Esophagus squamous epithelium (tissue), 5 donors: ENCODE measurements at places on chromosomes 11 and 22.

DNA sequence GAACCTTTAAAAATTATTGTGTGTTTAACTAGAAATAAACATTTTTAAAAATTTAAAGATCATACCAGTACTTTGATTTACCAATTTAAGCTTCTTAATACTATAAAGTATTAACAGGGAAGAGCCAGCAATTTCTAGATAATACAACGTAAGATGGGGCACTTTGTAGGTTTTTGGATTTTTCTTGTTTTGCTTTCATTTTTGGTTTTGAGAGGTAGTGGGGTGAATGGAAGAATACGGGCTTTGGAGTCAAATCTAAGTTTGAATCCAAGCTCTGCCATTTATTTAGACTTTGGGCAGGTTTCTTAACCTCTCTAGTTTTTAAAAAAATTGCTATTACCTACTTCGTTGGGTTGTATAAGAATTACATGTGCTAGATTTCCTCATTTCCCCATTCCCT, 44.9 kb downstream of the CSTPP1 start:
- no peak for DNase-seq

GRCh38 chr11:111585371-111585770, 16.9 kb upstream of the SIK2 start:
- DNase-seq: no peak

DNA sequence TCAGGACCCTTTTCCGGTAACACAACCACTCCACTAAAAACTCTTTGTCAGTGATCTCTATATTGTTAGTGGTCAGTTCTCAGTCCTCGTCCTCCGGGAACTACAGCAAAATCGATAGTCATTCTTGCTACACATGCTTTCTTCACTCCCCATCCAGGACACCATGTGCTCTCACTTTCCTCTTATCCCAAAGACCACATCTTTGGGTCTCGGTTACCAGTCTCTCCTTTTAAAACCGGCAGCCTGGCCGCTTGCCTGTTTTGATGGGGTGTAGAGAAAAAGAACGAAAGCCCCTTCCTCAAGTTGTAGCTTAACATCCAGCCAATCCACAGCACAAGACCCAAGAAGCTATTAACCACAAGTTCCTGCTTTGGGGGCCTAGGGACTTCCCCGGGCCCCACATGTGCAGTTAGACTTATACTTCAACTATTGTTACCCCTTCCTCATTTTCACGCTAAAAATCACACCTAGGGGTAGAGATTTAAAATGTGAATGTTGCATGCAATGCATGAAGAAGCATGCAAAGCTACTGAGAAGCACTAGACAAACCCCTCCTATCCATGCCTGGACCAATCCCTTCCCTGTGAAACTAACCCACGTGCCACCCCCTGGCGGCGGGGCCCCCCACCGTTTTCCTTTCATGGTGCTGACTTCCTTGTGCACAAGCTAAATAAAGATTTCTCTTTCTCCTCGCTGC, 1.5 kb upstream of the TOLLIP start:
- DNase-seq: no peak

DNA sequence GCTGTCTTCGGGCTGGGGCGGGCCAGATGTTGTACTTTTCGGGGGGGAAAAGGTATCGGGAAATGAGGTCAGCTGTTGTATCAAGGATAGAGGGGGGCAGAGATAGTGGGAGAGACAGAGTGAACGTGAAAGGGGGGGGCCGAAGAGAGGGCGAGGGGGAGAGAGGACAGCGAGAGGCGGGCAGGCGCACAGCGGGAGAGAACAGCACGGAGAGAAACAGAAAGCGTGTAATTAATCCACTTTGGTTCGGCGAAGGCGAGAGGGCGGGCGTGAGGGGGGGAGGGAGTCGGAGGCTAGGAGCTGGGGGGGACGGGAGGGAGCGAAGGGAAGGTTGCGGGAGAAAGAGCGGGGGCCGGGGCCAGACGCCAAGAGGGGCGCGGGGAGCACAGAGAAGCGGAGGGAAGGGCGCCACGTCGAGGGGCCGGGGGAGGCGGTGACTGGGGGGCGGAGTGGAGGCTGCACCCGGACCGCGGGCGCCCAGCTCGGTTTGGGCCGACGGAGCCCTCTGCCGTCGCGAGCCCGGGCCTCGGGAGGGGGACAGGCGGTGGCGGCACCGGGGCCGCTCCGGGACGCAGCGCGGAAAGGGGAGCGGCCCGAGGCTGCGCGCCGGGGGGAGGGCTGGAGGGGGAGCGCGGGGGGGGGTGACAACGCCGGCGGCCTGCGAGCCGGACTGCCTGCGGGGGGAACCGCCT, 612 bp downstream of the IGF2 start:
- no peak for DNase-seq

DNA sequence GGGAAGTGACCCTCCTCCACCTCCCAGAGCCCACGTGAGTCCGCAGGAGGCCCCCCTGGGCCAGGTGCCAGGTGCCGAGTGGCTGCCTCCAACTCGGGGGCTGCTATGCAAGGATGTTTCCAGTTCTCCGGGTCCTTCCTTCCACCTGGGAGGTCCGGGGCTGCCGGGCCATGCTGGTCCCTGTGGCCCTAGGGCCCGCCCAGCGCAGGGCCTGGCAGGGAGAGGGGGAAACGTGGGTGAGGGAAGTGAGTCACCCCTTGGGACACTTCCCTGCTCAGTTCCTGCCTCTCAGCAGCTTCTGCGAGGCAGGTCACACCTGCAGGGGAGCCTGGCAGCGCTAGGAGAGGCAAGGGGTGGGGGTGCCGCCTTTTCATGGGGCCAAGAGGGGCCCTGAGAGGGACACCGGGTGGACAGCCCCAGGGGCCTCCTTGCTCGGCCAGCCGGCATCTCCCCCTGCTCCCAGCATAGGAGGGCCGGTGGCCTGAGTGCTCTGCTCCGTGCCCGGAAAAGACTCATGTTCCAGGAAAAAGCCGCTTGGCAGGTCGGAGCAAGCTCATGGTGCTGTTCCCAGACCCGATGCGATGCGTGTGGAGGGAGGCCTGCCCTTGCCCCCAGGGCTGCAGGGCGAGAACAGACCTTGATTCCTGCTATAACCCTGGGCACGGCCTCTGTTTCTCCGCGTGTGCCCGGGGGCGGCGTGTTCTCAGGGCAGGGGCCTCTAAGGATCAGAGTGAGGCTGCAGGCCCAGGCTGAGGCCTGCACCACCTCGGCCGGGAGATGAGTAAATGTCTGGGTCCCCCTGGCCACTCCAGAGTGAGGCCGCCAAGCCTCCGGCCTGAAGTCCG, 30.3 kb upstream of the WNT7B start:
- DNase-seq: no peak

DNA sequence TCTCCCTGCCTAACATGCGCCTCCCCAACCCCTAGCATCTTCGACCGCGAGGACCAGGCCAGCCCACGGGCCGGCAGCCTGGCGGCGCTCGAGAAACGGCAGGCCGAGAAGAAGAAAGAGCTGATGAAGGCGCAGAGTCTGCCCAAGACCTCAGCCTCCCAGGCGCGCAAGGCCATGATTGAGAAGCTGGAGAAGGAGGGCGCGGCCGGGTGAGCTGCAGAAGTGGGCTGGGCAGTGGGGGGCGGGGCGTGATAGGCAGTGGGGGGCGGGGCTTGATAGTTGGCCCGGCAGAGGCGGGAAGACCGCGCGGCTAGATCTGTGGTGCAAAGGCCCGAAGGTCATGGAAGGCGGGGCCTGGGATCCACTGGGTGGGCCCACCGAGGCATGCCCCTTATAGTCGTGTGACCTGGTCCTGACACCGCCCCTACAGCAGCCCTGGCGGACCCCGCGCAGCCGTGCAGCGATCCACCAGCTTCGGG, 8.7 kb downstream of the SELENOM start:
- DNase-seq: no peak

DNA sequence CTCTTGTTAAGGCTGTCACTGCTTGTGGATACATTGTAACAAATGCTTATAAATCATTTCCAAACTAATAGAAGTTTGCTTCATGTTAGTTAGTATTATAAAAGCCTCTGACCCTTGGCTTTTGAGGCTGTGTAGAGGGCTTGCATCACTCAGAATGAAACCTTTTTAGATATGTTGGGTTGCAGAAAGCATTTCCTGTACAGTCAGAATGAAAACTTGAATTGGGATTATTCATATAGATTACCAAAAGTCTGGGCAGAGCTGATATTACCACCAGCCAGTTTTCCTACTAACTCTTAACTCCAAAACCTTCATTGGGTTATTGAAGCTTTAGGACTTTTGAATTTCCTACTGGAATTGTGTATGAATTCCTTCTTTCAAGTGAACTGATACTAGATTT, 12.0 kb downstream of the KMT2A start:
- no peak for DNase-seq

DNA sequence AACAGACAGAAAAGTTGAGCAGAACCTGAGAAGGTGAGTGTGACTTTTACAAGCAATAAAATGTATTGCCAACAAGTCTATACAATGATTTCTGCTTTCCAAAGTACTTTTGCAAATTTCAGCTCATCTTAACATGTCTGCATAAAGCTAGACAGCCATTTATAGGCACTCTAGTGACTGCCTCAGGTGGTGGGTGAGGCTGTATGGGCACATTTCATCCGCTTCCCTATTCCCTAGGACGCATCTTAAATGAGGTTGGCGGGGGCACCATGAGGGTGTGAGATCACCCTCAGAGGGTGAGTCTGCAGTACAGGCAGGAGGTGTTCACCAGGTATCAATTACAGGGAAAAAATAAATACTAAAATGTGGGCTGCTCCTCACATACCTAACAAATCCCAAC, 110.1 kb downstream of the ETS1 start:
- no peak for DNase-seq

DNA sequence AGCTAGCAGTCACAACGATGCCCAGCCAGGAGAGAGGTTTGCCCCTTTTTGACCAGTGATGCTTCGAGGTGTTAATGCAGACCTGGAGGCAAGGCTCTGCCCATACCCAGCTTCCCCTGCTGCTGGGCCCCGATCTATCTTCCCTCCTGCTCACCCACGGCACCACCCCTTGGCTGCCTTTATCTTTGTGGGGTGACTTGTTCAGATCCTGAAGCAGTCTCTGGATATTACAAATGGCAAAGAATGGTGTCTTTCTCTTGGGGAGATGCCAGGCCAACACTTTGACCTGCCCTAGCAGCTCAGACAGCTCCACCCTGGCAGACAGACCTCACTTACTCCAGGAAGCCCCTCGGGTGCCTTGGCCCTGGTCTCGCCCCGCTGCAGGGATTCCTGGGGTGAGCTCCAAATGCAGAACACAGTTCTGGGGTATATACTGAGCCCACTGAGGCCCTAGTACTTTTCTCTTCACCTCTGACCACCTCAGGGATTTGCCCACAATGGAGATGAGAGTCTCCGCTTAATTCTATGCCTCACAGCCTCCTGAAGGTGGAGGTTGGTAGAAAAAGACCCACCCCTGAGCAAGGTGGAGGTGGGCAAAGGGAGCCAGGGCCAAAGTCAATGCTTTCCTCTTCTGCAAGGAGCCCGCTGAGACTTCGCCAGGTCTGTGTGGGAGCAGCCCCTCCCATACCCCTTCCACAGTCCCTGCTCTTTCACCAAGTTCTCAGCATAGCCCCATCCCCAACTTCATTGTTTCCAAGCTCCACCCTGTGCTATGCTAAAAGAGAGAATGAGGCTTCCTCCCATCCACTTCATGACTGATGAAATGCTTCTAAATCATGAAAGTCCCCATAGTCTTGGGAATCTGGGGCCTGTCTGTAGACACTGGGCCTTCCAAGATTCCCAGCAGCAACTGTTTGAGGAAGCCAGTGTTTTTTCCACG, 11.1 kb upstream of the ST3GAL4 start:
- no peak for DNase-seq

GRCh38 chr11:78050964-78051831, 12.5 kb upstream of the THRSP start:
- no peak for DNase-seq

DNA sequence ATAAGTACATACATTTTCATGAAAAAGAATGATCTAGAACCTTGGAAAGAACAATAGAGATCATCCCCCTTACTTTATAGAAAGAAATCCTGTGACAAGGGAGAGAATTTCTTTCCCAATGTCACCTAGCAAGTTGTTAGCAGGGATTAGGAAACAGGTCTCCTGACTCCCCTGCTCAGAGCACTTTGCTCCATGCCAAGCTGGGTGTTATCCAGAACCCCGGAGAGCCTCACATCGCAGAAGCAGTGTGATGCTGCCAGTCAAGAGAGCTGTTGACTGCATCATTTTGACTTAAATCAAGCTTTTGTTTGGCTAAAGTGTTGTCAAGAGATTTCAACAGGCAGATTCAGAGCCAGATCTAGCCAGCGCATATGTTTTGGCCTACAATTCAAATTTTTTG, 3.6 kb upstream of the RRAS2 start:
- no peak for DNase-seq

- DNase-seq: no peak
Measured at GRCh38 chr11:36469881-36470802, 39.9 kb downstream of the TRAF6 start.

GRCh38 chr11:47411884-47412746, 3.7 kb downstream of the SLC39A13 start:
- DNase-seq: no peak

DNA sequence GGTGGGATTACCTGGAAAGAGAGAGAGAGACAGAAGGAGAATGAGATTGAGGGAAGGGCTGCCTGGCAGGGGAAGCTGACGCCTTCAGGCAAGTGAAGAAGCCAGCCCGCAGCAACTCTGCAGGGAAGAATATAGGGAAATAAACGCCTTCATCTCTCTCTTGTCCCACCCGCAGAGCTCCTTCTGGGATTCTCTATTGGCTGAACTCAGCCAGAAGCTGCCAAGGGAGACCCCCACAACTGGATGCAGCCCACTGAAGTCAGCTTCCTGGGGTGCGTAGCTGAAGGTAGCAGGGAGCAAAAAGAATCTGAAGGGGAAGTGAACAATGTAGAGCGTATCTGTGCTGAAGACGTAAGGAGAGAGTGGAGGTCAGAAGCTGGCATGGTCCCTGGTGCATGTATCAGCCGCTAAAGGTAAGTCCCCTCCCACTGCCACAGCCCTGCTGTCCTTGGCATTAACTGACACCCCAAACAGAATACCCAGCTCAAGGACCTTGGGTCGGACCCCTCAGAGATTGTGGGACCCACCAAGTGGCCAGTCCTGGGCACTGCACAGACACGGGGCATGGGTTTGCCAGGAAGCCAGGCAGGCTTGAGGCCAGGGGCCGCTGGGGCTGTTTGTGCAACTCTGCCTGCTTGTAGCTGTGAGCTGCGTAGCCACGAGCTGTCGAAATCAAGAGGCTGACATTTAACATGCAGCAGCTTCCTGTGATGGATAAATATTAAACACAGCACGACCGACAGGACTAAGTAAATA, 469.9 kb downstream of the MN1 start:
- DNase-seq: no peak

DNA sequence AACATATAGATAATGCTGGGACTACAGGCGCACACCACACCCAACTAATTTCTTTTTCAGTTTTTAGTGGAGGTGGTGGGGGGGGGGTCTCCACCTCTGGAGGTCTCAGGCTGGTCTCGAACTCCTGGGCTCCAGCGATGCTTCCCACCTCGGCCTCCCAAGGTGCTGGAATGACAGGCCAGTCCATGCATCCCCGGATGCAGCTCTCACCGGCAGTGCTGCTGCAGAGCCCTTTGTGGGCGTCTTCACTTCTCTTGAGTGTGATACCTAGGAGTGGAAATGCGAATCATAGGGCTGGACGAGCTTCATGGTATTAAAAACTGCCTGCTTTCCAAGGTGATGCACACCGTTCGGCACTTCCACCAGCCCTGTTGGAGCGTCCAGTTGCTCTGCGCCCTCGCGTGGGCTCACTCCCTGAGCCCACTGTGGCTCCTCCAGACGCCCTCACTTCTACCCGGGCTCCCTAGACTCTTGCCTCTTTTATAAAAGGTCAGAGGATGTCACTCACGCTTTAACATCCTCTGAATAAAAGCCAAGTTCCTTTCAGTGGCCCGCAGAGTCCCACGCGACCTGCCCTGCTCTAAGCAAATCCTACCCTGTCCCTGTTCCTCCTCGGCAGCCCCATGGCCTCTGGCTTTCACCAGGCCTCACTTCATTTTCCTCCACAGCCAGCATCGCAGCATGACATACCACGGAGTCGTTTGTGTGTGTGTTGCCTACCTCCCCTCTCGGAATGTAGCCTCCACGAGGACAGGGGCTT, 837 bp upstream of the BID start:
- no peak for DNase-seq
